Right lobe of liver (tissue), 6 donors: ENCODE measurements at places on chromosomes 2 and 18. TPM values are rescaled to one million over a fixed set of nuclear protein-coding genes. Genes with fewer than 3 reads are reported as not detected.

DNA sequence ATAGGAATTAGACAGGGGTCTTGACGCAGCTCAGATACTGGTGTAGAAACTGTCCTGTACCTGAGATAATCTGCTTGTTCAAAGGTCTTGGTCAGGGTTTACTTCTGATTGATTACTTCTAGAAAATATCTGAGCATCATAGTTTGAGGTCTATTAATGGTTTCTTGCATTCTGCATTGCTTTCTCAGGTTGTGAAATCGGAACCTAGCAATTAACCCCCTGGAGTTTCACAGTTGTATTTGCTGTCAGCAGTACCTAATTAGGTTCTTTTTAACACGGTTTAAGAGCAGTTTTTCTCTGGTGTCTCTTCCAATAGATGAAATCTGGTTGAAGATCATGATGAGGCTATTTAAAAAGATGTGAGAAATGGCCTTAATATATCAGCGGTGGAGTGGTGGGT, 428.6 kb upstream of the SYT4 start:
- DNase-seq = no peak

DNA sequence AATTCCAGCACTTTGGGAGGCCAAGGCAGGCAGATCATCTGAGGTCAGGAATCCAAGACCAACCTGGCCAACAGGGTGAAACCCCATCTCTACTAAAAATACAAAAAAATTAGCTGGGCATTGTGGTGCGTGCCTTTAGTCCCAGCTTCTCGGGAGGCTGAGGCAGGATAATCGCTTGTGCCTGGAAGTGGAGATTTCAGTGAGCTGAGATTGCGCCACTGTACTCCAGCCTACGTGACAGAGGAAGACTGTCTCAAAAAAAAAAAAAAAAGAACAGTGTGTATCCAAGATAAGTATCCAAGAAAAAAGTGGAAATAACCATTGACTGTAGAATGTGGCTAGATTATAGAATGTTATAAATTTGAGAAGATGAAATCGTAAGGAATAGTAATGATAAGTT, 142.1 kb downstream of the FAM124B start:
- DNase-seq = no peak

GRCh38 chr2:6999211-6999877, 82.1 kb downstream of the RNF144A start:
- DNase-seq = no peak

GRCh38 chr2:200455958-200456421, 53.9 kb downstream of the KCTD18 start:
- DNase-seq = no peak

DNA sequence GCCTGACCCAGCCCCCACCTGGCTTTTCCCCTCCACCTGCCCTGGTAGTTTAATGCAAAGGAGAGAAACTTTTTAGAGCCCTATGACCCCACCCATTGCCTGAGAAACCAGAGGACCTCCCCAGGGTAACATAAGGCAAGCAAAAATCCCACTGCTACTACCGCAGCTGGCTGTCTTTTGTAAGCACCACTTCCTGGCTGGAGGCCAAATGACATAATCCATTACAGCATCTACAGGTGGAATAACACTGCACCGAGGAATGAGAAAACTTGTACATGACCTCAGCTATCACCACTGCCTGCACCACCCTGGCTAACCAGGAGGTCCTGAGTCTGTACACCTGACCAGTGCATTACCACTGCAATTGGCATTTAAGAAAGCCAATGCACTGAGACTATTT, 149.6 kb upstream of the GALNT5 start:
- DNase-seq = no peak

DNA sequence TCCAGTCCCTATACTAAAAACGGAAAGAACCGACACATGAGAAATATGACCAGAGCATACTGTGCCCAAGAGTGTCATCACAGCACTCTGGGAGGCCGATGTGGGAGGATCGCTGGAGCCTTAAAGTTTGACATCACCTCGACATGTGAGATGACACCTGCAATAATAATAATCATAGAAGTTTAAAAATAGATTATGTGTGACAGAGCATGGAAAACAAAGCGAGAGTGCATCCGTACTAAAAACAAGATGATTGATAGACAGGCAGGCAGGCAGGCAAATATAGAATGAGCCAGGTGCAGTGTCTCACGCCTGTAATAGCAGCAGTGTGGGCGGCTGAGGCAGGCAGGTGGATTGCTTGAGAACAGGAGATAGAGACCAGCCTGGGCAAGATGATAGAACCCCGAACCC, 114.8 kb upstream of the ANKRD30BL start:
- no peak for DNase-seq

- DNase-seq = no peak
Observed at GRCh38 chr2:158712791-158713522, 82.2 kb upstream of the DAPL1 start.

- DNase-seq = no peak
Observed at GRCh38 chr18:49172246-49172645, 221.5 kb upstream of the SMAD7 start.

- DNase-seq = no peak
Observed at GRCh38 chr2:207706936-207707860, 4.2 kb upstream of the CCNYL1 start.

DNA sequence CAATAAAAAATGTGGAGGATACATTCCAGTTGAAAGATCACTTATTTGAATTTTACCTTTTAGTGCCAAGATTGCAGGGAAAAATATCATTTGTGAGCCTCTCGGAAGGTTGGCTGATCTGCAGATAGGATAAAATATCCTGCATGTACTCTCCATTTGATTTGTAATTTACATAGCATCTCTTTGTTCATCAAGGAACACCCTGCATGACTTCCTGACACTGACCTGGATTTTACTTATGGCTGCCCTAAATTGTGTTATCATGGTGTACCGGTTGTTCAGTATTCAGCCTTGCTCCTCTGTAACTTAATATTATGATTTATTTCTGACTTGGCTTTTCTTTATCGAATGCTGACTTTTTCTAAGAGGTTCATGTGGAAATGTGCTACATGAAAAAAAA, 226.4 kb downstream of the PIK3C3 start:
- DNase-seq = no peak

DNA sequence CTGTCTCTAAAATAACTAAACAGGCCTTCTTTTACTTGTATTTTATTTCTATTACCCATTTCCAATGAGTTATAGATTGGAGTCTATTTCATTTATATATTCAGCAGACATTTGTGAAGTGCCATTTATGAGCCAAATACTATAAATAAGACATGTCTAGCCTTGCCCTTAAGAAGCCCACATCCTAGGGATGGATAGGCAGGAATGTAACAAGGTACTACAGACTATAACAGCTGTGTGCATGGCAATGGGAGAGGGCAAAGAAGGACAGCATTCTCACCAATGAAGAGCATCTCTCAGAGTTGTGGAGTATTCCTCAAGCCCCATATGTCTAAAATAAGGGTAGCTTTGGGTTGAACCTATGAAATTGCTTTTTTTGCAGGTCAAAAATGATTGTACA, 161.9 kb upstream of the RASGRP3 start:
- DNase-seq = no peak

DNA sequence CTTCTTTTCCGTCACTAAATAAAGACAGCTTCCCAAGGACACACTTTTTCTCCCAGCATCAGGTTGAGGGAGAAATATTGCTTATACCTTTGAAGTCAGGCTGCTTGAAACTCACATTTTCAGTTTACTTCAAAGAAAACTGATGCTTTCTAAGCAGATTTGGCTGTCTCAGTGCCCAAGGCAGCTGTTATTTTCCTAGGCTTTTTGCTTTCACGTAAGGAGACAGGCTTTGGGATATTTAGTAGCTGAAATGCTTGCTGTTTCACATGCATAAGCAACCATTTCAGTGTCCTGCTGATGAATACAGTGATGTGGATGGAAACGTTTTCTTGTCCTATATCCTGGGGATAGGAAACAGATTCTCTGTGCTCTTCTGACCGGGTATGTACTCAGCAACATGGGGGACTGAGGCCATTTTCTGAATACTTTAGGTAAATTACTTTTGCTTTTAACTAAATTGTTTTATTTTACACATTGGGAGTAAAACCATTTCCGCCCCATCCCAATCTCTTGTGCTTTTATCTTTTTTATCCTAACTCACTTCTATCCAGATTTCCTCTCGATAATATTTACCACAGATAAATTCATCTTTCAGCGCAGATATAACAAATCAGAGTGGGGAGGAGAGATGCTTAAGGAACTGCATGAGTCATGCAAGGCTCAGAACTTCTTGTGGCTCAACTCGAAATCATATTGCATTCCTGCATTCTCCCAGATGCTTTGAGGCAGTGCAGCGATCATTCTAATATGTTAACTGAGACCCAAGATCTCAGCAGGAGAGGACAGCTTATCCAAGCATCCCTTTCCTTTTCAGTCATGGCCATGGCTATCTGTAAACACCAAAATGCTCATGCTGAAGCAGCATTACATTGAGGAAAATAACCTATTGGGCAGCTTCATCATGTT, 22.2 kb downstream of the GALR1 start:
- no peak for DNase-seq

DNA sequence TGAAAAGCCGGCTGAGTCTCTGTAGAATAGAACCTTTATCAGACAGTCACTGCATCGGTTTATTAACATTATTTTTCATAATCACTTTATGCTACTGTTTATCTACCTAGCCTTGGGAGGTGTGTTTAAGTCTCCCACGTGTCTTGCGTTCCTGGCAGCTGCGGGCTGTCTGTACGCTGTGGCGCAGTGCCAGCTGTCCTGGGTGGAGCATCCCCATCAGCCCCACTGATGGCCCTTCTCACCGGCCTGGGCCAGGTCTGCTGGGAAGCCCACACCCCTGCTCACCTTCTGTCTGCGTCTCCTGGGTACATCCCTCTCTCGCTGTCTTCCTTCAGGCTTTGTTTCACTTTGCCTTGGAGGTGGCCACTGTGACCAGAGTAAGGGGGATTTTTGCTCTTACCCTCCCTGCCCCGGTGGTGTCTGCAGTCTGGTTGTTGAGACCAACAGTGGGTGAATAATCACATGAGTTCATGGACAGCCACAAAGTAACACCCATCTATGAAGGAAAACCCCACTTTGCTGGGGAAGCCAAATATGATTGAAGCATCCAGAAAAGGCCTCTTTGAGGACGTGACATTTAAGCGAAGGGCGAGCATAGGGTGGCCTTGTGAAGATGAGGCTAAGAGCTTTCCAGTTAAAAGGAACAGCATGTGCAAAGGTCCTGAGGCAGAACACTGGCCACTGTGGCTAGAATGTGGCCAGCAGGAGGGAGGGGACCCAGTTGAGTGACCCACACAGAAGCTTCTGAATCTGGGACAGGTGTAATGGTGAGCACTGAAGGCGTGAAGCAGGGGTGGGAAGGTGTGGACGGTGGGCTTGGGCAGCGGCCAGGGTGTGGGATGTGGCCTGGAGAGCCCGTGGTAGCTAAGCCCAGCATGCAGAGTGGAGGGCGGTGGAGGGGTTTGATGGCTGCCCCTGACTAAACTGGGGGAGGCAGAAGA, 41.7 kb downstream of the RAMP1 start:
- no peak for DNase-seq

DNA sequence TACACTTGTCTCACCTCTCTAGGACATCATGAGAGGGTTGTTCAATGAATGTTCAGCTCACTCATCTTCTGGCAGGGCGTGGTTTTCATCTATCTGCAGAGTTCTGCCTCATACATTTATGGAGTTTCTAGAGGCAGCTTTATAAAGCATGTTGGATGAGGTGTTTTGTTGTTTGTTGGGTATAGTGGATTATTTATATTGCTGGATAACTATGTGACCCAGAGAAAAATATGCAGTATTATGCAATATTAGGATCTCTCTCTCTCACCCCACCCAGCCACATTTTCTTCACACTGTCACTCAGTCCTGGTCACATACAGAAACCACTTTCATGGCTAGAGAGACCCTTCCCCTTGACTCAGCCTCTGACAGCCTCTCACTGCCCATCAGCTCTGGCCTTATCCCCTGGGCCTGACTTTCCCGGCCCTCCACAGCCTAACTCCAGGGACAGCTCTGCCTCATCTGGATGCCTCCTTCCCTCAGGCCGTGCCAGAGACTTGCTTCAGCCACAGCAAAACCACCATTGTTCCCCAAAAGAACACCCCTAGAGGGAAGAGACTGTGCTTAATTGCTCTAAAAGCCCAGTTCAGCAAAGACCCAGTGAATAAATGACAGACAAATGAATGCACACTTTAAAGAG, 260.3 kb downstream of the MYCN start:
- no peak for DNase-seq

- DNase-seq = no peak
Observed at GRCh38 chr2:129056309-129056958, 737.8 kb upstream of the HS6ST1 start.

- no peak for DNase-seq
Observed at GRCh38 chr18:68447286-68447685, 267.6 kb downstream of the TMX3 start.

DNA sequence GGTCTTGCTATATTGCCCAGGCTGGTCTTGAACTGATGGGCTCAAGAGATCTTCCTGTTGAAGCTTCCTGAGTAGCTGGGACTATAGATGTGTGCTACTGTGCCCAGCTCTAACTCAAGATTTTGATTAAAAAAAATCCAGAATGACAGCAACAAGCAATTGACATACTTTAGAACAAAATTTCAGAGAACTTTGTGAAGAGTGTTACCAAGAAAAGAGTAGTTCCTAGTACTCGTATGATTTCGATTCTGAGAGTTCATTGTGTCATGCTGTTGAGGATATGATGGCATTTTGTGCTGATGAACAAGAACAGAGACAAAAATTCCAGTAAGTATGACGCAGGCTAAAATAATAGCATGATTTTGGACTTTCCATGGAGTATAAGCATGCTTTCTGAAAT, 90.2 kb upstream of the TWSG1 start:
- no peak for DNase-seq

DNA sequence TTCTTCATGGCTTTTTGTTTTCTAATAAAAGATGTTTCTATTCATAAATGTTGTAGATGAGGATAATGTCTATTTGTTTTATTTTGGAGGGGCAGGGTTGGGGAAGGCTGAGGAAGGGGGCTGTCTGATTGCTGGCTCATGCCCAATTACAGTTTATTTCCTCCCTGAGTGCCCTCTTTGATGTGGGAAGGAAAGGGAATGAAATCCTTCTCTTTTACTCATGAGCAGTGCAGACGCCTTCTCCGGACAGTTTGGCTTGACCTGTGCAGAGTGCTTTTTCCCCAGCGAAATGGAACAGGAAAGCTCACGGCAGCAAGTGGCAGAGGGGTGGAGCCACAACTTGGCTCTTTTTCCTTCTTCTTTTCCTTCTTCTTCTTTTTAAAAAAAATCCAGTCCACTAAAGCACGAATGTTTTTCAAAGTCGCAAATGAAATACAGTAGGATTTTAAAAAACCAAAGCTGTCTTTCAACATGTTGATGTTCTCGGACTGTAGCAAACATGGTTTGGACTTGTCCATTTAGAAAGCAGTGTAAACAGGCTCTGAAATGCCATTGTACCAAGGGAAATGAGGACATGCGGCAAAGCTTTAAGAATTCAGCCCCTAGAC, 34.5 kb downstream of the RAB31 start:
- no peak for DNase-seq

The CNGA3 gene
- not detected for total RNA-seq

The LBX2 gene
- 8.4 TPM for total RNA-seq

The SERPINB4 gene
- total RNA-seq = not detected

The HTR2B gene
- total RNA-seq = 0.92 TPM

The CYRIA gene
- total RNA-seq = 2.4 TPM

The ZBTB7C gene
- total RNA-seq = 1.3 TPM

The PLA2R1 gene
- total RNA-seq = 1.0 TPM
